Diencephalon (tissue), 1 donor: ENCODE measurements at places on chromosomes 16 and 17. TPM values are rescaled to one million over a fixed set of nuclear protein-coding genes. Genes with fewer than 3 reads are reported as not detected.

The CTRB1 gene
- not detected for total RNA-seq

The PCYT2 gene
- total RNA-seq, result 28.8 TPM

The TP53TG3F gene
- total RNA-seq, result not detected

The CEMP1 gene
- total RNA-seq, result 0.92 TPM

The TBC1D3D gene
- total RNA-seq, result not detected

The PRSS36 gene
- total RNA-seq, result 2.8 TPM

The KRT39 gene
- not detected for total RNA-seq

The ACACA gene
- total RNA-seq, result 116 TPM

The MYH11 gene
- total RNA-seq, result 0.23 TPM

The MYH2 gene
- total RNA-seq, result under 0.01 TPM
